ENCODE measurements at places on chromosomes 5 and 9.

- DNase-seq: no peak
Observed at GRCh38 chr5:170534177-170534576, 30.4 kb downstream of the KCNIP1 start.

DNA sequence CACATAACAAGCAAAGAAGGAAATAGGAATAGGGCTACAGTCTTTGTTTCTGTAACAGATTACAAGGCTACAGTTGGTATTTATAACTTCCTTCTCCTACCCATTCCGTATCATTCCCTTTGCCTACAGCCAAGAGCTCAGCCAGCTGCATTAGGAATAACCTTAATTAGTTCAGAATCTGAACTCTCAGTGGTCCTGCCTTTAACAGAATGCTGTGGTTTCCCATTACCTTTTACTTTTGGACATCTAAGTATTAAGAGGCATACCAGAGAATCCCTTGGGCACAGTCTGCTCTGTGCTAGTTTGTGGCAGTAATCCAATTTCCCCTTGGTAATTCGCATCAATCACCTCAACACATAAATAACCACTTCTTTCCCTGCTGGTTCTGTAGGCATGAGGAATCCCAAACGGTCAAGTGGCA is 44.2 kb downstream of the PKD2L2 start:
- DNase-seq: no peak

DNA sequence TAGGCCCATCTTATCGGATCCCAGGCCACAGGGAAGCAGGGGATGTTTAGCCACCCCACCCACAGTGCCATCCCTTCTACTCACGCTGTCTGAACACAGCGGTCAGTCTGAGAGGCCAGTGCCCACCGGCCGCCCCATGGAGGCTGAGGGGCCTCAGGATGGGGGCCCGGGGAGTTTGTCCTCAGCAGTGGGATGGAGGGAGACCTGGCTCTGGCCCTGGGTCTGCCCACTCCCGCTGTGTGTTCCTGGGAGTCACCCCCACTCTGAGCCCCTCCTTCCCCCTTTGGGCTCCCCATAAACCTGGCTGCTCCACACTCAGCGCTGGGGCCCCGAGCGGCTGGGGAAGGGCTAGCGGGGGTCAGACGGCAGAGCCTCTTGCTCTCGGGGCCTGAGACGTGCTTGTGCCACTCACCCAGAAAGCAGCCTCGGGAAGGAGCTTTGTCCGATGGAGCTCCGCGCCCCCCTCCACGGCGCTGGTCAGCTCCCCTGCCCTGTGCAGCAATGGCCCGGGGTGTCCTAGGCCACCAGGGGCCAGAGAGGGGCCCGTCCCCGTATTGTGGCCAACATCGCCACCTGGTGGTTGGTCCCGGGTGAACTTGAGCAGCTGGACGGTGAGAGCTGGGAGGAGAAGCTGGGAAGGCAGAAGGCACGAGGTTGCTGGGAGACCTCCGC is 10.9 kb upstream of the LAMC3 start:
- DNase-seq: no peak

DNA sequence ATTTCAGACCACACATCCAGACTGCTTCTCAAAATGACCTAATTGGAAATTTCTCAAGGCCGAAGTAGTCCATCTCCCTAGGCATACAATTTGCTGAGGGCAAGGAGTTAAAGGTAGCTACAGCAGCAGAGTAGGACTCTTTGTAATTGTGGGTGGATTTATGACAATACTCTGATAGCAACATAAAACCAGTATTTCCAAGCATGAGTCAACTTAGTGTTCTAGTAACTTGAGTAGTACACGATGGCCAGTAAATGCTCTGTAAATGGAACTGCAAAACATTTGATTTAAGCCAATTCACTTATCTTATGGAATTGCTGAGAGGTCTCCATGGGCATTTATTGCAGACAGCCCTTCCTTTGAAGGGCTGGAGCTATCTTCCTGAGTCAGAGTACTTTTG is 352.2 kb downstream of the PLK2 start:
- no peak for DNase-seq

- DNase-seq: no peak
Observed at GRCh38 chr9:12878351-12878978, 103.6 kb downstream of the LURAP1L start.

DNA sequence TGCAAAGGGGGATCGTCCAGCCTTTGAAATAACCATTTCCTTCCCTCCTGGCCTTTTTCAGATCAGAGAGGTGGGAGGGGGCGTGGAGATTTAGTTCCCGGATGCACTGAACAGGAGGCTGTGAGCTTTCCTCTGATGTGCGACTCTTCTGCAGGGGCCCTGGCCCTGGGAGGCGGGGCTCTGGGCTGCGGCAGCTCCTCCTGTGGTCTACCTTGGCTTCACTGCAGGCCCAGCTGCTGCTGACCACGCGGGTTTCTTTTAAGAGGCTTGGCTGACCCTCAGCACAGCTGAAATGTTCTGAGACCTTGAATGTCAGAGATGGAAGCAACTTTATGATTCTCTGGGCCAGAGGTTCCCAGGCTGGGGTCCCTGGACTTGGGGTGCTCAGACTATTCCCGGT is 27.0 kb upstream of the COL15A1 start:
- no peak for DNase-seq

- DNase-seq: no peak
Observed at GRCh38 chr5:39015743-39016586, 58.2 kb downstream of the RICTOR start.

DNA sequence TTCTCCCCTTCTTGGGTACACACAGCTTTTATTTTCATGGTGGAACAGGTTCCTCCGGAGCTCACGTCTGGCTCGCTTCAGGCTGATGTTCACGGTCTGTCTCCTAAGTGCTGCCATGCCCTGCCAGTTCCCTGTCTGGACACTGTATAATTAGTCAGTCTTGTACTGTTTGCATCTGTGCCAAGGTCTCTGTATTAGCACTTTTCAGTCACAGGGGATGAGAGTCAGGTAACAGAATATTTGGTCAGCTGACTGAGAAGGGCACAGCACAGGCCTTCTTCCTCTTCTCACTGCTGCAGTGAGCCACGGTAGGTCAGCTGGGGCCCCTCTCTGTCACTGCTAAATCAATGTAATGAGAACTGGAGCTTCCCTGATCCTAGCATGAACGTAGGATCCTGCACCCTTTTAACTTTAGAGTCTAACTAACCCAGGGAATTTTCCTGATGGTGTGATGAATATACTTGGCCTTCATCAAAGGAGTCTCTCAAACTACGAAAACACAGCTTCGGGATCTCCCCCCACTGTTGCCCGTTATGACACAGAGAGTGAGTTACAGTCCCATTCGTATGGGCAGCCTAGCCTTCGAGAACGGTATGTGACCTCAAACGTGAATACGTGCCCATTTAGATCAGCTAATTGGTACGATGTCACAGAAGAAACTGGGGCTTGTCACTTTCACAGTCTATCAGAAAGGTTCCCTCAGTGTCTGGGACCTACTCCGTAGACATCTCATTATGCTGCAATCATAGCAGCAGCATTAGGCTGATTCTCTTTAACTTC is 354.1 kb upstream of the RFX3 start:
- DNase-seq: no peak

DNA sequence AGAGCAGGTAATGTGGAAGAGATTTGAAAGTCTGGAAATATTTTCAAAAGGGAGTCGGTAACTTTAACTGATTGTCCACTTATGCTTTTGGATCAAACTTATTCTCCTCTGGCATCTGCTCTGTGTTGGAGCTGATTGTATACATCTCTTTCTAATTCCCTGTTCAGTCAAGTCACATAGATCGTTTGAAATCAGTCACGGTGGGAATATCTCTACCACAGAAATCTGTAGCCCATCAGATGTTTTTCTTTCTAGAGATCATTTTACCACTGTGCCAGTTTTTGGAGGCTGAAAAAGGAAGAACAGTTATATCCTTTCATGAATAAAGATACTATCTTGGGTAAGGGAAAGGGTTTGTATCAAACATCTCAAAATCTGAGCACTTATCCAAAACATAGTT is 1853.3 kb downstream of the EFNA5 start:
- no peak for DNase-seq

DNA sequence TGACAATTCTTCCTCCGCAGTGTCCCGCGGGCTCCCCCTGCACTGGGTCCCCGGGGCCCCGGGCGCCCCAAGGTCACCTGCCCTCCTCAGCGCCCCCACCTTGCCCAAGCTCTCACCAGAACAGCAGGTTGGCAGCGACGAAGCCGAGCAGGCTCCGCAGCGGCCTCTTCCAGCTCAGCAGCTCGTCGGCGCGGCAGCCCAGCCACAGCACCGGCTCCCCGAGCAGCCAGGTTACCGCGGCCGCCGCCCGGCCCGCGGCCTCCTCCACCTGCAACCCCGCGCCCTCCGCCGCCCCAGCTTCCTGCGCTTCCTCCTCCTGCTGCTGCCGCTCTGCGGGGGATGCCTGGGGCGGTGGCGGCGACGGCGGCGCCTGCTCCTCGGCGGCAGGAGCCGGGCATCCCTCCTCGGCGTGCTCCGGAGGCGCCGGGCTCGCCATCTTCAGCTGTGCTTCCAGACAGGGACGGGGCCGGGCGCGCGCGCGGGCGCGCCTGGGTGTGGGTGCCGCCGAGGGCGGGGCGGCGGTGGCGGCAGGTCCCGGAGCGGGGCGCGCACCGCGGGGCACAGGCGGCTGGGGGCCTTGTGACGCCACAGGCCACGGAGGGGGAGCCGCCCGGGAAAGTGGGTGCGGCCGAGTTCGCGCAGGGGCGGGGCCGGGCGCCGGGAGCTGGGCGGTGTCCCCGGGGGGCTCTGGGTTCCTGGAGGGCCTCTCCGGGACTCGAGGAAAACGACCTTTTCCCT is at the start of gene RETREG1:
TSS of gene RETREG1 (minus strand) at position 462 of the 738 bp plus-strand sequence. CDS start at position 436, 26 bp downstream.
- DNase-seq: no peak

- DNase-seq: no peak
Observed at GRCh38 chr9:95103871-95104580, 213.5 kb downstream of the FANCC start.

DNA sequence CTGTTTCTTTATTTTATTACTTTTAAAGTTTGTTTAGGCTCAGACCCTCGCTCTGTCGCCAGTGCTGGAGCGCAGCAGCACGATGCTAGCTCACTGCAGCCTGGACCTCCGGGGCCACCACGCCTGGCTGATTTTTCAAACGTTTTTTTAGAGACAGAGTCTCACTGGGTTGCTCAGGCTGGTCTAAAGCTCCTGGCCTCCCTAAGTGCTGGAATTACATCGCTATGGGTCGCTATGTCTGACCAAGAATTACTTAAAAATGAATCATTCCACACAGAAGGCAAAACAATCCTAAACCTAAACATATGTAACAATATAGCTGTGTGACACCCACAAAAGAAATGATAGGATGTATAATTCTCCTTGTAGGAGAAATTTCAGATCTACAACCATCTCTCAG is 86.9 kb upstream of the SIMC1 start:
- no peak for DNase-seq

- no peak for DNase-seq
Observed at GRCh38 chr5:103120607-103121200, 603 bp downstream of the PPIP5K2 start.

DNA sequence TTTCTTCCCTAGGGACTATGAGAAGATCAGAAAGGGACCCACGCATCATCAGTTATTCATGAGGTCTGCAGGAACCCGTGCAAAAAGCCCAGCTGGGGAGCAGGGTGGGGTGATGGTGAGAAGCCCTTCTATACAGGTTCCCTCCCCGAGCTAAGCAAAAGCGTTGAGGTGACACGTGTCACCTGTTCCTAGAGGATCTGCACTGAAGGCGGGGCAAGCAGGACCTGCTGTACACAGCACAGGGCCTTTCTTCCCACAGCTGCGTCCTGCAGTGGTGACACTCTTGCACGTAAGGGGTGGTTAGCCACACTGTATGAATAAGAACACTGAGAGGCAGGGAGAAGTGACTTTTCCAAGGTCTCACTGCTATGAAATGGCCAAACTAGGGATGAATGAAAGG is 37.2 kb upstream of the SH3PXD2B start:
- DNase-seq: no peak

DNA sequence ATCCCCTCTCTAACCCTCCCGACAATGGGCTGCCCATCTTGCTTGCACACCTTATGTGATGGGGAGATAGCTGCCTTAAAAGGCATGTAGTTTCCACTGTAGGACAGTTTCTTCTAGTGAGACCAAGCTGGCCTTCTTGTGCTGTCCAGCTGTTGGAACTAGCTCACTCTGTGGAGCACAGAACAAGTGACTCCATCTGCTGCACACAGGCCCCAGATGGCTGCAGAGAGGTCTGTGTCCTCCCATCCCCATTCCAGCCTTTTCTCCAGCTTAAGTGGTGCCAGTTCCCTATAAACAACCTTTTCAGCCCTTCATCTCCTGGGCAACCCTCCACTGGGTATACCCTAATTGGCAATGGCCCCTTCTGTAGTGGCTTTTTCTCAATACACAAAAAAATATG is 18.7 kb upstream of the PSD2 start:
- DNase-seq: no peak

DNA sequence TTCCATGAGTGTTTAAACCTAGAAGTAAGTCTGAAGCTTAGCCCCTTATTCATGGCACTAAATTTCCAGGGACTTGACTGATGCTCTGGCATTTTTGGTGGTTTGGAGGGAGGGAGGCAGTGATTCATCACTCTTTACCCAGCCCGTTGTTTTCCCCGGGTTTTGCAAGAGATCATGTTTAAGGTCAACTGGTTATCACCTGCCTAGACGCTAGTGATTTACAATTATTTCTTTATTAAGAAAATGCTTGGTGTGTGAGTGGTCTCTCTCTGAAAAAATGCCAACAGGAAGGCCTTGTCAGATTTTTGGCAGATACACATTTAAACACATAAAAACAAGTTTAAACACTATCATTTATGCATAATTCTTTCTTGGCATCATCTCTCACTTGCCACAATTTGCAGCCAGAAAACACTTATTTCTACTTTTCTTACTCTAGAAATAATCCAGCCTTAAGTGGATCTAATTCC is 737.9 kb upstream of the ZNF608 start:
- DNase-seq: peak; percentile 30

GRCh38 chr9:87529671-87530070 is 32.0 kb downstream of the DAPK1 start:
- no peak for DNase-seq

DNA sequence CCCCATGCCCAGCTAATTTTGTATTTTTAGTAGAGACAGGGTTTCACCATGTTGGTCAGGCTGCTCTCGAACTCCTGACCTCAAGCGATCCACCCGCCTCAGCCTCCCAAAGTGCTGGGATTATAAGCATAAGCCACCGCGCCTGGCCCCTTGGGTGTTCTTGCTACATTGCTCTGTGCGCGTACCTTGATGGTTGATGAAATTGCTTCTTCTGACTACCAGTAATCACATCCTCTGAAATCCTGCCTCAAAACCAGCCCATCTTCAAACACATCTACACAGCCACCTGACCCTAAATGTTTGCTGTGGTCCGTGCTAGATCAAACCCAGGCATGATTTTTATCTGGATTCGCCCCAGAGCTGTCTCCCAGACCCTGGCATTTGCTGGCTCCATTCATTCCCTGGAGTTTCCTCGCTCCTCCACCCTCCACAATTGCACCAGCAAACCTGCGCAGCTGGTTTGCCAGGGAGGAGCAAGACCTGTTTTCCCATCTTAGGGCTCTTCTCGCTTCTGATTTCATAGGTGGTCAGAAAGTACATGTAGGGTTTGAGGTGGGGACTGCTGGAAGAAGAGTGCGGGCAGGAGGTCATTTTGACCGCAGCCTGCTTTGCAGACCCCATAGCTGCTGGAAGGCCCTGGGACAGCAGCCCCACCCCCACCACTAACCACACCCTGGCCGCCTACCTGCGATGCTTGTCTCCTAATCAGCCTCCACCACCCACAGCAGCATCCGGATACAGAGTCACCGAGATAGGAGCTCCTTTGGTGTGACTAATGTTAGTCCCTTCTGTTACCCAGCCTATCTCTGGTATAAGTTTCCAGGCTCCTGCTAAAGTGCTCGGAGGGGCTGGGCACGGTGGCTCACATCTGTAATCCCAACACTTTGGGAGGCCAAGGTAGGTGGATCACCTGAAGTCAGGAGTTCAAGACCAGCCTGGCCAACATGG is 22.7 kb downstream of the SWI5 start:
- no peak for DNase-seq

- DNase-seq: no peak
Observed at GRCh38 chr9:14275331-14275730, 38.6 kb downstream of the NFIB start.
